Activated naive CD4-positive, alpha-beta T cell treated with anti-CD3 and anti-CD28 coated beads, Interleukin-2, amount 50 U/mL, for 72 hours (primary cell): ENCODE measurements at places on chromosomes 16 and 17. TPM values are rescaled to one million over a fixed set of nuclear protein-coding genes. Genes with fewer than 3 reads are reported as not detected.

Gene IGF2BP1
- total RNA-seq = 0.49 TPM

Gene PPP1R9B
- total RNA-seq = 112 TPM

Gene SMIM36
- total RNA-seq = not detected

Gene GRB7
- total RNA-seq = 3.9 TPM

Gene FBXL16
- 16.4 TPM for total RNA-seq

Gene CREBBP
- 39.9 TPM for total RNA-seq

Gene ODAD4
- 2.0 TPM for total RNA-seq

Gene KRTAP1-1
- total RNA-seq = not detected

Gene KRT40
- not detected for total RNA-seq

Gene HOXB9
- 2.4 TPM for total RNA-seq

Gene TBKBP1
- 15.4 TPM for total RNA-seq

Gene KCNJ18
- not detected for total RNA-seq
